ENCODE measurements at places on chromosomes 13 and 19.

GRCh38 chr19:28686756-28687155 is 526.2 kb downstream of the UQCRFS1 start:
- no peak for DNase-seq

DNA sequence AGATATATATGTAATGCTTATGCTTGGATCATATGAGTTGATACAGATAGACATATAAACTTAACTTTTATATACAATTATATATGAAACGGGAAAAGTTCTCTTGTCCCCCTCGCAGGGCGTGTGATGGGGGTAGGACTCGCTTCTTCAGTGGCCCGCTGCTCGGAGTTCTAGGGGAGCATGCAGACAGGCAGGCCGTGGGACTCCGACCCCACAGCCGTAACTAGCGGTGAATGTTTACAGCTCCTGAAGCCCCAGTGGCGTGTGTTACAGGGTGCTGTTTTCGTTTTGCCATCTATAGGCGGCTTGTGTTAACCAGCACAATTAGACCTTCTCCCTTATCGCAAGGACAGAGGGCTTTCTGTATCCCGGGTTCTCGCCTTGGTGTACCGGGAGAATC is 1899.8 kb downstream of the PCDH9 start:
- no peak for DNase-seq

DNA sequence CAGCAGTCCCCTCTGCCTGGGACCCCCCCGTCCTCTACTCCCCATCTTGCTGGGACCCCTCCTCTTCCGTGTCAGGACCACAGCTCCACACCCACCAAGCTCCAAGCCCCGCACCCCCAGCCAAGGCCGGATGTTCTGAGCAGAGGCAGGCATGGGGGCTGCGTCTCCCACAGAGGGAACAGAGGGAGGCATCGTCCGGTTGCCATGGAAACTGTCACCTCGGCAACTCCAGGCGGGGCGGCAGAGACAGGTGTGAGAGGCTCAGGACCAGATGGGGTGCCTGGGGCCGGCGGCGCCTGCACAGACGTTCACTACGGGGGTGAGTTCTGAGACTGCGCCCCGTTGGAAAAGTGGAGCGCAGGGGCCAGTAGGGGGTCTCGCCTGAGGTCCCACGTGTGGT is 5.4 kb downstream of the RNU6-9 start:
- no peak for DNase-seq

DNA sequence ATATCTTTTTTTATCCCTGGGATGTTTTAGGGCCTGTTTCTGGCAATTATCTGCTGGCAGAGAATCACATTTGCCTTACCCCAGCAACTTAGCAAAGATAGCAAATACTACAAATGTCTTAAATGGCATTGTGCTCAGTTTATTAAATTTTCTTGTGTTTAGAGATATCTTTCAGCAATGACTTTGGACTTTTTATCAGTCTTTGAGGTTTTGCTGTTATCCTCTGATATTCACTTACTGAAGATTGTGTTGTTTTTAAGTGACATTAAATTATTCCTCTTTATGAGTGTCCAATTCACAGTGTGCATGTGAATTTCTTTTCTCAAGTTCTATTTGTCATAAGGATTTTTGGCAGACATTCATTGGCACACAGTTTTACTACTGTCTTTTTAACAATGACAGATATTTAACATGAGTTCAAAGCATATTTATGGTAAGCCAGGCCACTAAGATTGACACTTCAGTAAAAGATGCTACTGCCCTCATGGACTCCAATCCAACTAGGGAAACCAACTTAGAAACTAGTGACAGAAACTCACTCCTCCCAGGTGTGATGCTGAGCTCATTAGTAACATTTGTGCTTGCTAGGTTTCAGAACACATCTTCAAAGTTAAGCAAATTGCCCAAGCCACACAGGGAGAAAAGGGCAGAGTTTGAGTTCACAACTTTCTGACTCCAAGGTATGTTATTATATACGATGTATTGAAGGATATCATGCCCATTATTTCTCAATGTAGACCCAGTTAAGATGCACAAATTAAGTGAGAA is 481.9 kb downstream of the GPC6 start:
- no peak for DNase-seq

GRCh38 chr13:22770891-22771290 is 409.9 kb upstream of the SGCG start:
- DNase-seq = no peak

GRCh38 chr19:13072188-13072908 is 30.3 kb downstream of the LYL1 start:
- DNase-seq = no peak

- DNase-seq = no peak
These were observed 1.3 kb downstream of the ZNF175 start for GRCh38 chr19:51572410-51572809.

GRCh38 chr19:29212356-29212647 is 649 bp downstream of the UQCRFS1 start:
- DNase-seq = no peak

DNA sequence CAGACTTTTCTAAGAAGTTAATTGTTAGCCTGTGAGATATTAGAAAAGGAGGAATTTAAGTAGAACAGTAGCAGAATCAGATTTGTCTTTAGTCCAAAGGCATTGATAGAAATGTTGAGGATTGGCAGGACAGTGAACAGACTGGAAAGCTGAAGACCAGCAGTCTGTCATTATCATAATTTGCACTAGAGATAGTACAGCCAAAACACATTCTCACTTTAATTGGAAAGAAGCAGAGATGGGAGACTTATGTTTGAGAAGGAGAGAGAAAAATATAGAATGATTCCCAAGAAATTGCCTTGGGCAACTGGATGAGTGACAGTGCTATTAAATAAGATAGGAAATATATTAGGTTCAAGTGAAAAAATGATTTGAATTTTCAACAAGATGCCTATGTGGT is 755.5 kb downstream of the SLITRK5 start:
- no peak for DNase-seq

DNA sequence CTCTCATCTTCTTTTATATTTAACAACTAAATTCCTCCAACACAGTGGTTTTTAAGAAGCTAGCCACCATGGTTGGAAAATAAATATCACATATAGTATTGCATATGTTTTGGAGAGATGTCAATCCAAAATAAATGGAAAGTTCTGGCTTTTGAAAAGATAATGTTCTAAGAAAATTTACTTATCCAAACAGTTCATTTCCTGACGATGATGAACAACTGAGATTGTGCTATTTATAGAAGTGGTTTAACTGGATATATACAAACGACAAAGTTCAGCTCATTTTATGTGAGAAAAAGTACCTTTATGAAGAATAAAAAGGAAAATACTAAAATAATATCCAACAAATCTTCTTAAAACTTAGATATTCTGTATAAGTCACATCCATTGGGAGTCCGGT is 174.7 kb downstream of the MZT1 start:
- no peak for DNase-seq

GRCh38 chr19:49214701-49215100 is 57.1 kb downstream of the TRPM4 start:
- no peak for DNase-seq

- DNase-seq = no peak
These were observed 183.4 kb downstream of the USP12 start for GRCh38 chr13:26988059-26988769.

DNA sequence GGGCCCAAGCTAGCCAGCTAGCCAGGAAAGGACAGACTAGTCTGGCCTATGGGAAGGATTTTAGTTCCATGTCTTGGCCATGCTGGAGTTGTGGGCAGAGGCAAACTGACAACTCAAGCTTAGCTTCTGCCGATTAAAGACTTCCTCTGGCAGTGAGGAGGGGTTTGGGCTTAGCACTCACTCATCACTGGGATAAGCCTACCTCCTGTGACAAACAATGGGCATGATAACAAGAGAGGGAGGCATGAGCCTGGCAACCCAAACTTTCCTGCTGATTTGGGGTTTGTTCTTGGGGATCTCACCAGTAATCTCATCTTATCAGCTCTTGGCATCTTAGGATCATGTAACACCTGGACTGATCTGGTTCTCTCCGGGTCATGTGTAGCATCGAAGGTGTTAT is 83.6 kb downstream of the KL start:
- DNase-seq = no peak

DNA sequence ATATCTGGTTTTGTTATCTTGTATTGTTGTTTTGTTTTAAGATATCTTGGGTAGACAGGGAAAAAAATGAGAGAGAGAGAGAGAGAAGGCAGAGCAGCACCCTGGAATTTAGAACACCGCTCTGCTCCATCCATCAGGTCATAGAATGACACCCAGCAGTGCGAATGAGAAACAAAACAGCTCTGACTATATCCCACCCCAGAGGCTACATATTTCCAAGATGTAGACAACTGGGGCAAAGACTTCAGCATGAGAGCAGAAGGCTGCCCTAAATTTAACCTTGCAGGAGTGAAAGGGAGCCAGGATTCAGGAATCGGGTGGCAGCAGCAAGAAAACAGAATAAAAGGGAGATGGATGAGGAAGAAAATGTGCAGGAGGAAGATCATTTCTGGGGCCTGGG is 46.5 kb downstream of the TNFSF13B start:
- no peak for DNase-seq

GRCh38 chr19:38691938-38692457 is 44.5 kb downstream of the ACTN4 start:
- no peak for DNase-seq

DNA sequence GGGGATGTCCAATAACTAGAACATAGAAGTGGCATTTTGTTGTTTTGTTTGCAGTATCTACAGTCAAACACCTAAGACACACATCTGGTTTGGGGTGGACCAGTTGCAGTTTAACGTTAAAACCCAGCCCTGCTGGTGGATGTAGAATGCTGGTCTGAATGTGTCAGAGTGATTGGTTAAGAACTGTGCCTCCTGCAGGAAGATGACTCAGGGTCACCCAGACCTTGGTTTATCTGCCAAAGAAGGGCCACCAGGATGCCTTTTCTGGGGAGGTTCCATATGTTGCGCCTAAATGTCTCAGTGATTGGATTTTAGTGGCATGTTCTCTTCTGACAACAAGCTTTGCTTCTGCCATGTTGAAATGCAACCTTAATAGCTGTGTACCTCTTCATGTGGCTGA is 23.1 kb downstream of the ZNF536 start:
- no peak for DNase-seq

DNA sequence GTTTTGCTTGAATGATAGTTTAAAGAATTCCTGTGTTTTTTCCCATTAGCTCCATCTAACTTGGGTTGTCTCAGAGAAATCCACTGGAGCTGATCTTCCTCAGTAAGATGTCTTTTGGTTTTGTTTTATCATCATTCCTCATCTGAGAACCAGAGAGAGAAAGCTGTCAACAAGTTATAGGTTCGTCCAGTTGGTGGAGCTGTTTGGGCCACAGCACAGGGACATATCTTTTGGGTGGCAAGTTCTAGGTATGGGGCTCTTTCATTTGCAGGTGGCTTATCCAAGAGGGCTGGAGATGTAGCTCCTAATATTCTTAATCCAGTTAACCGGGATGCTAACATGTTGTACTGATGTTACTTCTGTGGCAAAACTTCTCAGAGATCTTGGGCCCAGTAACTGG is 174.2 kb downstream of the KCNRG start:
- peak; percentile 28 for DNase-seq

- DNase-seq = no peak
These were observed 3.1 kb downstream of the IRGQ start for GRCh38 chr19:43592800-43593350.

GRCh38 chr19:44725684-44726083 is 22.8 kb upstream of the BCL3 start:
- no peak for DNase-seq

- no peak for DNase-seq
These were observed 51.5 kb downstream of the EPS15L1 start for GRCh38 chr19:16420336-16420676.

DNA sequence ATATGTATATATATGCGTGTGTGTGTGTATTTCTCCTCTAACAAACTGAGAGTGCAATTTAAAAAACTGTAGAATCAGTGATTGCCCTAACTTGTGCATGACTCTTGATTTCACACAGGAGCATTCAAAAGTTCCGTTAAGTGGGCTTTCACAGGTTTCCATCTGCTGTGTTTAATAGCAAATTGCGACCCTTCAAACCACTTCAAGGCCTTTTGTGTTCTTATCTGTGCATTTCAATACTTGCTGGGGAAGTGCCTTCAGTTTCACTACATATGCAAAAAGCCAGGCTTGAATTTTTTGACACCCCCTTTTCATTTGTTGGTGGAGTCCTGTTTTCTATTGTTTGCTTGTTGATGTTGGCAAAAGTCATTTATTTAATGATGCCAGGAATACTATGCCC is 158.0 kb downstream of the TM9SF2 start:
- no peak for DNase-seq

DNA sequence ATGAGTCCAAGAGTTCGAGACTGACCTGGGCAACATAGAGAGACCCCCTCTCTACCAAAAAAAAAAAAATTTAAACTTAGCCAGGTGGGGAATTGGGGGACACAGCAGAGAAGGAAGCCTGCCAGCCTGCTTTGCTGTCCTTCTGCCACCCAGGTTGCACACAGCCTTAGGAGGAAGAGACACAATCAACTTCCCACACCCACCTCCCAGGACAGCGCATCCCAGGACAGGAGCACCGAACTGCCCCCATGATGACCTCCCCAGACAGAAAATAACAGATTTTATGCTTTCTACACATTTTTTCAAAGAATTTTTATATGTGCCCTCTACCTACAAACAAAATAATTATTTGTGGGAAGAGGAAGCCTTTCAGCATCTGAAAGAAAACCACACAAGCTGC is 126.0 kb upstream of the ZNF507 start:
- DNase-seq = no peak
